Chondrocyte (in vitro differentiated cells): ENCODE measurements at places on chromosomes 5 and 9. TPM values are rescaled to one million over a fixed set of nuclear protein-coding genes. Genes with fewer than 3 reads are reported as not detected.

GRCh38 chr9:121133104-121133816 is 58.5 kb downstream of the CNTRL start:
- no peak for DNase-seq
- H3K36me3 ChIP-seq = peaks cover 8% of the 10 kb centered on the region
- no peak overlapping the region for H3K4me3 ChIP-seq
- H3K27me3 ChIP-seq = no peaks in the 10 kb centered on the region
- H3K27ac ChIP-seq = no peak overlapping the region
- no peaks in the 10 kb centered on the region for H3K4me1 ChIP-seq

DNA sequence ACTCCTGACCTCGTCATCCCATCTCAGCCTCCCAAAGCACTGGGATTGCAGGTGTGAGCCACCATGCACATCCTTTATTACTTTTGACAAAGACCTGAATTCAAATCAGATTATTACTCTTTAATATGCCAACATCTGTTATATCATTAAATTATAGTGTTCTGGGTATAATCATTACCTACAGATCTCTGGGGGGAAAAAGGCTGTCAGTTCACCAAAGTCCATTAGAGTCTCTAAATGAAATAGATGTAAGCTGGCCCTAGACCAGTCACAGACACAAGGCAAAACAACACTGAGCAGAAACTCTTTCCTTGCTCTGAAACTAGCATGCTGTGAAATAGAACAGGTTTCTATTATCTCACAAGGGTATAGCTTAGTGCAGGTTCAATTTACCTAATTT is 21.6 kb upstream of the TRIO start:
- H3K36me3 ChIP-seq = no peaks in the 10 kb centered on the region
- peaks cover 12% of the 10 kb centered on the region for H3K4me1 ChIP-seq
- H3K27ac ChIP-seq = no peak overlapping the region

GRCh38 chr9:97761879-97762278 is 64.7 kb upstream of the XPA start:
- no peak overlapping the region for H3K4me3 ChIP-seq
- no peaks in the 10 kb centered on the region for H3K36me3 ChIP-seq
- H3K27ac ChIP-seq = no peak overlapping the region
- DNase-seq = no peak
- H3K4me1 ChIP-seq = no peaks in the 10 kb centered on the region

- peaks cover 35% of the 10 kb centered on the region for H3K36me3 ChIP-seq
- no peak overlapping the region for H3K27ac ChIP-seq
- no peak overlapping the region for H3K4me3 ChIP-seq
- peaks cover 2% of the 10 kb centered on the region for H3K4me1 ChIP-seq
- no peak for DNase-seq
- H3K27me3 ChIP-seq = no peaks in the 10 kb centered on the region
Measured at GRCh38 chr5:180234271-180234670, 25.3 kb upstream of the RASGEF1C start.

GRCh38 chr9:21687351-21687750 is 115.1 kb upstream of the MTAP start:
- no peaks in the 10 kb centered on the region for H3K36me3 ChIP-seq
- peaks cover 25% of the 10 kb centered on the region for H3K4me1 ChIP-seq

- no peak overlapping the region for H3K4me3 ChIP-seq
- no peak for DNase-seq
- no peak overlapping the region for H3K27ac ChIP-seq
- no peaks in the 10 kb centered on the region for H3K36me3 ChIP-seq
- H3K4me1 ChIP-seq = peaks cover 8% of the 10 kb centered on the region
- peaks cover 2% of the 10 kb centered on the region for H3K27me3 ChIP-seq
Measured at GRCh38 chr5:124536333-124536732, 210.1 kb downstream of the ZNF608 start.

DNA sequence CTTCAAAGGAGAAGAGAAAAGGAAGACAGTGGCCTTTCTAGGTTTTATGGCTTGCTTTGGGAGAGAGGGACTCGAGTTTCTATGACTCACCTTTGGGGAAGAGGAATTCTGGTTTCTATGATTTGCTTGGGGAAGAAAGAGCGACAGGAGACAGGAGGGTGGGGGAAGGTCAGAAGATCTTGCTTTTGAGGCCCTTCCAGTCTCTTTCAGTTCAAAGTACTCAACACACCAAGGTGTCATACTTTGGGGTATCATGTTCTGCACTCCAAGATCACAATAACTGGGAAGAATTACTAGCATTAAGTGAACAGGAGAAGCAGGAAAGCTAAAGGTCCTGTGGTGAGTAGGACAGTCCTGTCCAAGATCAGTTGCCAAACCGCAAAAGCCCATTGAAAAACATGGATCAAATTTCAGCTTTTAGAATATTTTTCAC is 324.5 kb downstream of the ARHGEF28 start:
- H3K27ac ChIP-seq = no peak overlapping the region
- no peaks in the 10 kb centered on the region for H3K36me3 ChIP-seq
- DNase-seq = no peak
- H3K4me3 ChIP-seq = no peak overlapping the region

DNA sequence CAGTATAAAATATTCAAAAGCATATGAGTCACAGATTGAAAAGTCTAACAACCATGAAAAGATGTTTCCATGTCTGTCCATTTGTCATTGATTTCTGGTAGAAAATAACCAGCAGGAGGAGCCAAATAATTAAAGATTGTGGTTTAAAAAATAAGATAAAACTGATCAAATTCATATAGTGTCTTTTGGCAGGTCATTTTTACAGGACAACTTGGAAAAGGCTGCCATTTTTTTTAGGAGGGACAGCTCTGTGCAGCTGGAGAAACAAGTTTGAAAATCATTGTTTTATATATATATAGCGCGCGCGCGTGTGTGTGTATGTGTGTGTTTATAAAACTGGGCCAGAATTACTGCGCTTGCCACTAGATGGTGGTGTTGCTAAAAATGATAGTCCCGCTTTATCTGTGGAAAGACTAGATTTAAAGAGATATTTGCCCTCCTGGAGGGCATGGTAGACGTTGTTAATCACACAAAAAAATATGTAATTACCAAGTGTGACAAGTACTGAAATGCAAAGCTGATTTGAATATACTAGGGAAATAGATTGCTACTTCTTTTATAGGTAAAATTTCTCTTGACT is 1.3 kb upstream of the TRMO start:
- peak overlapping the region; percentile 80 for H3K27ac ChIP-seq
- no peak for DNase-seq
- H3K27me3 ChIP-seq = peaks cover 12% of the 10 kb centered on the region
- H3K4me3 ChIP-seq = peak overlapping the region; percentile 57
- H3K4me1 ChIP-seq = peaks cover 32% of the 10 kb centered on the region

DNA sequence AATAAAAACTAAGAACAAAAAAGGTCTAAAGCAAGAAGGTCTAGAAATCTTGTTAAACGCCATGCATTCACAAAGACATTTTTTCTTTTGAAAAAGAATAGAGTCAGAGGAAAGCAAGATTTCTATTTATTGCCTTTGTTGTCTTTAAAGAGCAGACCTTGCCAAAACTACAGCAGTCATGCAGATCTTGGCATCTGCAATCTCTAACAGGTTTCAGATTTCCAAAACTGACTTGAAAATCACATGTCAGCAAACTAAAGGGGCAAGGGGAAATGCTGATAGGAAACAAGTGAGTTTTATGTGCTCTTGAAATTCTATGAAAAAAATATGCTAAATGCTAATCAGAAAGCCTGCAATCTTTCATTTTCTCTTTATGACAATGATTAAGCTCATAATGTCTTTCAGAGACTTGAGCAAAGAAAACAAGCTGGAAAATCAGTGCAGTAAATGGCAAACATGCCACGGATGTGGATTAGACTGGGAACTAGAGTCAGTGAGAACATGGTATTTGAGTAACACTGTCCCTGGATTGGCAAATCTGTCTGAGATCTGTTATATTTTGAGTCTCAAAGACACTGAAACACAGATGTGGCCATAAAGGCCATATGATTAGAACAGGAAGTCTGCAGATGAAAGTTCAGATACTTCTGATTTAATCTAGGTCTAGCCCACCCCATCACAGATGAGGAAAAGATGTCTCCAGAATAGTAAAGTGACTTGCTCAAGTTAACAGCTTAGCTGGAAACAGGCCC is 361.4 kb upstream of the RPS23 start:
- H3K27me3 ChIP-seq = no peaks in the 10 kb centered on the region
- H3K36me3 ChIP-seq = no peaks in the 10 kb centered on the region
- peaks cover 46% of the 10 kb centered on the region for H3K4me1 ChIP-seq

DNA sequence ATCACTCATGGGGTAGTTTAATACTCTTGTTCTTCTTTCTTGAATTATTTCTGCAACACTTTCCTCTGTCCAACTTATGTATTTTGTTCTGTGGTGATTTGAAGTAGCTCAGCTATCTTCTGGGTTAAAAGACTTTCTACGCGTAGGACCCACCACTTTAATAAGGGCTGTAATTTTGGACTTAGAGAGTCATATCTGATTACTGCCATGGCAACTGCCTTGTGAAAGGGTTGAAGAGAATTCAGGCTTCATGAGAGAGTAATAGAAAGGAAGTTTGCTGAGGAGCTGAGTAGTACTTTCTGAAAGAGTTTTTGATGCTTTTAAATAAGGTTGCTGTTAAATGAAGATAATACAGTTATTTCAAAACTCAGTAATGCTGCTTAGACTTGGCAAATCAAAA is 89.5 kb downstream of the TLE4 start:
- no peak overlapping the region for H3K27ac ChIP-seq
- H3K4me1 ChIP-seq = peaks cover 50% of the 10 kb centered on the region
- no peak overlapping the region for H3K4me3 ChIP-seq
- H3K36me3 ChIP-seq = peaks cover 10% of the 10 kb centered on the region

- no peaks in the 10 kb centered on the region for H3K4me1 ChIP-seq
- no peak overlapping the region for H3K27ac ChIP-seq
- H3K4me3 ChIP-seq = no peak overlapping the region
- H3K27me3 ChIP-seq = no peaks in the 10 kb centered on the region
- no peaks in the 10 kb centered on the region for H3K36me3 ChIP-seq
Measured at GRCh38 chr5:69001627-69002026, 92.2 kb upstream of the SLC30A5 start.

DNA sequence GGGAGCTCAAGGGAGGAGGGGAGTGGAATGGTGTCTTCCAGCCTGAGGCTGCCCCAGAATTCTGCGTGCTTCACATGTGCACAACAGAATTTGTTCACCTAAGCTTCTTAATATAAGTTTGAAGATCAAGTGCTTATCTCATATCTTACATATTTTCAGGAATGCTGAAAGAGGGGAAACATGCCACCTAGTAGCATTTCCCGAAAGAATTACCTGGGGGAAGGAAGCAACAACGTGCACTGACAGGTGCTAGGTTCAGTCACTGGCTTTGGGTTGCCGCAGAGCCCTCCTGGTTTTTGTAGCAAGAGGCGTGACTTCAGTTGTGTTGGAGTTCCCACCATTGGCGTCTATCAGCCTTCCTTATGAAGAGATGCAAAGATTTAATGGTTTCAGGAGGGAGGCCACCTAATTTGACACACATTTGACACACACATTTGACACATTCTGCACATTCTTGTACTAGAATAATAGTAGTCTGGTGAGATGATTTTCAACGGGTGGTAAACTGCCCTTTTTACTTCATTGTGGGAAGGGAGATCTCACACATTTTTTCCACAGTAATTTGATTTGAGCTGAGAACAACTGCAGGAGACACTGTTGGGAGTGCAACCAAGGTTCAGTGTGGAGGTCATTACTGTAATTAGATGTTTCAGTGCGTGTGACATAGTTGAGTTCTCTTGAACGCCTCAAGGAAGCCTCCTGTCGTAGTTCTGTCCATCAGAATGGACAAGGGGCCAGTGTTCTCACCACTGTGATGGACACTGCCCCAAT is 481.3 kb downstream of the CCDC171 start:
- peaks cover 2% of the 10 kb centered on the region for H3K36me3 ChIP-seq
- no peak for DNase-seq
- H3K4me3 ChIP-seq = no peak overlapping the region
- H3K27me3 ChIP-seq = no peaks in the 10 kb centered on the region
- peaks cover 57% of the 10 kb centered on the region for H3K4me1 ChIP-seq

FOXE1 gene
- not detected in 3 replicates for total RNA-seq

SPATA31A3 gene
- not detected in 3 replicates for total RNA-seq

AQP3 gene
- 3.6 to 4.0 TPM (median 3.6 TPM) in 3 replicates for total RNA-seq

NIM1K gene
- total RNA-seq = 0.41 to 0.67 TPM (median 0.44 TPM) in 3 replicates

CDX1 gene
- total RNA-seq = 0.44 to 0.57 TPM in 2 of 3 replicates, not detected in the other

CCDC69 gene
- 1.2 to 1.5 TPM (median 1.3 TPM) in 3 replicates for total RNA-seq
